ENCODE measurements at places on chromosomes 16 and 17. TPM values are rescaled to one million over a fixed set of nuclear protein-coding genes. Genes with fewer than 3 reads are reported as not detected.

- no peak for DNase-seq
Measured at GRCh38 chr17:4163951-4164350, 21.0 kb downstream of the CYB5D2 start.

DNA sequence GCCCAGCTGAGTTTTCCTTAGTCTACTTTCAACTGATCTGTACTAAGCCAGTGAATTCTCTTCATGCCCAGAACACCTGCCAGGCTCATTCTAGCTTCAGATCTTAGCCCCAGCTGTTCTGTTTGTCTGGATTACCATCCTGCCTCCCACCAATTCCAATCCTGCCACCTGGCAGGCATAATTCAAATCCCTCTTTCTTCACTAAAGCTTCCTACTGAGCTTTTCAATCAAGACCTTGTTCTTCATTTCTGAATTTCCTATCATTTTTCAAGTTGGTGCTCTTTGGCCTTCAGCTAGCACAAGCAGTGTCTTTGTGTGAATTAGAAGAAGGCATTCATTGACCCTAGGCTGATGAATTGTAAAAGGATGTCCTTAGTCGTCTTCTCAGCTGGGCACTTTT, 357.6 kb downstream of the UTP18 start:
- DNase-seq = no peak

DNA sequence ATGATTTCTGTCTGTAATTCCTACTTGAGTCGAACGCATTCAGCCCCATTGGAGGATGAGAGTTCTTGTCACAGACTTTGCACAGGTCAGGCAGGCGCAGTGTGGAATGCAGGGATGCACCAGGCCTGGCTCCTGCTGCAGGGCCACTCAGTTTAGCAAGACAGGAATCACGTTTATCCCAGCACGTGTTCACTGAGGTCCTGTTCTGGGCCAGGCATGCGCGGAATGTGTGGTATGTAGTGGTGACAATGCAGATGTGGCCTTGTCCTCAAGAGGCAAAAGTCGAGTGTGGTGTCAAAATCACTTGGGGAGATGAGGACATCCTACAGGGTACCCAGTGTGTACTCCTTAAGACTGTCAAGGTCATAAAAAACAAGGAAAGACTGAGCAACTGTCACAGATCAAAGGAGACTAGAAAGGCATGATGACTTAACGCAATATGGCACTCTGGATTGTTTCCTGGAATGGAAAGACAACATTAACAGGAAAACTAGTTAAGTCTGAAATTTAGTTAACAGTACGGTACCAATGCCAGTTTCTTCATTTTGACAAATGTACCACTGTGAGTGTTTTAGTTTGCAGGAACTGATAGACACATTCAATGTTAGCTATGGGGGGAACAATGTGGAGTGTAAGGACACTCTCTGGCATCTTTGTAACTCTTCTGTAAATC, 121.5 kb upstream of the ADAMTS18 start:
- DNase-seq = no peak

GRCh38 chr16:85651629-85652430, 36.9 kb downstream of the GINS2 start:
- peak; percentile 34 for DNase-seq

- no peak for DNase-seq
Measured at GRCh38 chr16:77093999-77094398, 97.0 kb upstream of the MON1B start.

The CDH15 gene
- total RNA-seq = not detected
